ENCODE measurements at places on chromosomes 12 and 14. TPM values are rescaled to one million over a fixed set of nuclear protein-coding genes. Genes with fewer than 3 reads are reported as not detected.

FGF23 gene
- total RNA-seq, result not detected

- no peaks in the 10 kb centered on the region for H3K4me1 ChIP-seq
- no peak for DNase-seq
- no peak overlapping the region for H3K4me3 ChIP-seq
- H3K27me3 ChIP-seq, result no peaks in the 10 kb centered on the region
- H3K36me3 ChIP-seq, result no peaks in the 10 kb centered on the region
Measured at GRCh38 chr14:102485693-102486512, 23.7 kb downstream of the ANKRD9 start.

C1S gene
- total RNA-seq, result 1,549 TPM

DCTN2 gene
- total RNA-seq, result 101 TPM

DNA sequence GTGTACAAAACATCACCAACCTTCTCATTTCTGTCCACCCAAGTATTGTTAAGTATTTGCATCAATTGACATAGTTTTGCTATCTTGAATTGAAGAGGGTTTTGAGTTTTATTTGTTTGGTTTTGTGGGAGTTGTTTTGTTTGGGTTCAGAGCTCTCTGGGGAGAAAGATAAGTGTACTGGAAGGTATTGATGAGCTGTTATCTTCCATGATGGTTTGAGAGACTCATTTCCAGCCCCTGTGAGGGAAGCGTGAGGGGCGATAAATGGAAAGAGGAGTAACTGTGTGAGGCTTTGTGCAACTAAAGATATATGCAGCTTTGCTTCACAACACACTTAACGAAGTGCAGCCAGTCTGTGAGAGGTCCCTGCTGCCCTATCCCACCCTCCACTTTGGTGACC is 15.7 kb upstream of the CIPC start:
- H3K27me3 ChIP-seq, result peaks cover 13% of the 10 kb centered on the region
- H3K27ac ChIP-seq, result no peak overlapping the region
- DNase-seq, result no peak
- H3K4me3 ChIP-seq, result no peak overlapping the region
- no peaks in the 10 kb centered on the region for H3K4me1 ChIP-seq

PPM1H gene
- total RNA-seq, result 3.1 TPM

Data from fibroblast of lung (primary cell).